ENCODE measurements at places on chromosomes 7 and 10. TPM values are rescaled to one million over a fixed set of nuclear protein-coding genes. Genes with fewer than 3 reads are reported as not detected.

DNA sequence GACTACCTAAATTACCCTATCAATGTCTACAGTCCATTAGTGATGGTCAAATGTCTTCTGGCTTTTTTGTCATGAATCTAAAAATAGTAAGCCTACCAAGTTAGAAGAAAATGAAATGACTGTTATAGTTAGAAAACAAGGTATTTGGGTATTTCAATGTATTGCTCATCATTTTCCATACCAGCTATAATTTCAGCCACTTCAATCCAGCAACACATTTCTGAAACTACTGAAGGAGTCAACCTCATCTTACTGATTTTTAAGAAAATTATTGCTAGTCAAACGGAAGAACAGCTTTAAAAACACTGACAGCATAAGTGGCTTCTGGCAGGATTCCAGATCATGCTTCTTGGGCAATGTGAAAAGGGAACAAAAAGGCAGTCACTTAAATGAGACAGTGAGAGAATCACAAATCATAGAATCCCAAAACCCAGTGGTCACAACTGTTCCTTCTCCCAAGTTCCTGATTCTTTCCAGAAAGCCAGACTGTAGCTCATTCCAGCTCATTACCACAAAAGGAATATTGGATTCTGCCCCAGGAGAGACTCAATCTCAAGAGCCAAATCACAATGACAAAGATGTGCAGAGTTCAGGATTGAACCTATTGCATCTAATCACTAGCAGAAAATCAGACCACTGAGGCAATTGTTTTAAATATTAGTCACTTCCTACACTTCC lies 61.2 kb upstream of the LRRN3 start:
- no peak for DNase-seq

DNA sequence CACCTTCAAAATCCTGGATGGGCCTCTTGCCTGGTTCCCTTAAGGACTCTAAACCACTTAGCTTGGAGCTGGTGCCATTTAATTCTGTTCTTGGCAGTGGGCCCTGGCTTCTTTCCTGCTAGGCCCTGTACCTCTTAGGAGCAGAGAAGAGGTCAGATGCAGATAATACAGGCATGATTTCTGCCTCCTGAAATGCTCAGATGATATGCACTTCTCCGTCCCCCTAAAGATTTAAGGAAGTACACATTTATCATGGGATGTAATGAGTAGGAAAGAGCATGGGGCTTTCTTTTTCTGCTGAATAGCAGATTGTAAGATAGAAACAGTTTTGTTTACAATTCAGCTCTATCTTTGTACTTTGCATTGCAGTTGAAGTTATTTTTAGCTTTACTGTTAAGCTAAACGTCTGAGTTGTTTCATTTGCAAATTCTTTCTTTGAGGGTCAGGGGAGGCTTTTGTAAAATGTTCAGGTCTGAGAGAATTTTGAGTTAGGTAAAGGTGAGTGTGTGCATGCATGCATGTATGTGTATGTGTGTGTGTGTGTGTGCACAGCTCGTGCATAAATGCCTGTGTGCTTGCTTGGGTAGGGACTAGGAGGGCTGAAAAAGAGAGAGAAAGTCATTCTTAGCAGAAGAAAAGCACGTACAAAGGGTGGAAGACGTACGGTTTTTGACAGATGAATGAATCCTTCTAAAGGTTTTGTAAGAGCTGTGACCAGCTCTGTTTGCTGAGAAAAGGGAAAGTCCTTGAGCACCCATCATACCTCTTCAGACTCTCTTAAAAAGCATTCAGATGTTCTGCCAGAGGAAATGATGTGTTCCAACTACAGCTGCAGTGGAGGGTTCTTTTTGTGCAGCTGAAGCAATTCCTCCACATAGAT lies 364.2 kb downstream of the AUTS2 start:
- DNase-seq = no peak

GRCh38 chr10:33612551-33612950 lies 278.1 kb upstream of the NRP1 start:
- no peak for DNase-seq

Gene CYP3A7
- not detected for total RNA-seq

Gene TTYH3
- 15.8 TPM for total RNA-seq

Gene FOXP2
- total RNA-seq = 2.4 TPM

Data from Right ventricle myocardium inferior (tissue), 1 donor.